HT-29 (cell line): ENCODE measurements at places on chromosomes 16 and 17.

DNA sequence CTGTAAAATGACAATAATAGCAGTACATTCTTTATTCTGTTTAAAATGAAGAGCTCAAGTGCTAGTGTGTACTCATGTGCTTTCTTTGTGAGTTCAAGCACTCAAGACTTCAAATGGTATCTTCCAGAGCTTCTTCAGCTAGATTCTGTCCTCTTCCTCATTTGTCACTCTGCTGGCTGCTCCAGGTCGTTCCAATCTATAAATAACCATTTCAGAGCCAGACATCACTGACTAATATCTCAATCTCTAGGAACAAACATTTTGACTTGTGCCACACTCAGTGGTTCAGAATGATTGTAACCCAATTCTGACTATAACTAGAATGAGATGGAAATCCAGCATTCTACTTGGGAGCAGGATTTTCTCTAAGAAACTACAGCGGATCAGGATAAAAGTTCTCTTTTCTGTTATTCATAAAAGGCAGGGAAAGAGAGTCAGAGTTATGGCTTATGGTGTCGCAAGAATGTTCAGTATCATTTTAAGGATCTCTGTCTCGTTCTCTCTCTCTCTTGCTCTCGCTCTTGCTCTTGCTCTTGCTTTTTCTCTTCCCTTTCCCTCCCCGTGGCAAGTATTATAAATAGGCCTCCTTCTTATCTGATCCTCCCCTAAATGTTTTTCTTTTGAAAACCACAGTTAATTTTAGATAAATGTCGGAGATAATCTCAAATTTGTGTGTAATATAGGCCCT is 116.3 kb upstream of the MAF start:
- no peak for DNase-seq

GRCh38 chr17:47898241-47898640 is 2.2 kb downstream of the SP2 start:
- DNase-seq = no peak

DNA sequence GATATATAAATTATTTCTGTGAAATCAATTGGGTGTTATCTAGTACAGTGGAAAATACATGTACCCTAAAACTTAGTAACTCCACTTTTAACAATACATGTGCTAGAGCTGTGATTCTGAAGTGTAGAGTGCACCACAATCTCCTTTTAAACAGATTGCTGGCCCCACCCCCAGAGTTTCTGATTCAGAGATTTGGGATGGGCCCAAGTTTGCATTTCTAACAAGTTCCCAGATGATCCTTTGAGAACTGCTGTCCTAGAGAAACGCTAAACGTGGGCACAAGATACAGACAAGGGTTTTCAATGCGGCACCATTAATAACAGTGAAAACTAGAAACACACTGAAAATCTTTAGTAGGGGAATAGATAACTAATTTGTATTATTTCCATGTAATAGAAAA is 49.2 kb downstream of the NXPH3 start:
- no peak for DNase-seq

DNA sequence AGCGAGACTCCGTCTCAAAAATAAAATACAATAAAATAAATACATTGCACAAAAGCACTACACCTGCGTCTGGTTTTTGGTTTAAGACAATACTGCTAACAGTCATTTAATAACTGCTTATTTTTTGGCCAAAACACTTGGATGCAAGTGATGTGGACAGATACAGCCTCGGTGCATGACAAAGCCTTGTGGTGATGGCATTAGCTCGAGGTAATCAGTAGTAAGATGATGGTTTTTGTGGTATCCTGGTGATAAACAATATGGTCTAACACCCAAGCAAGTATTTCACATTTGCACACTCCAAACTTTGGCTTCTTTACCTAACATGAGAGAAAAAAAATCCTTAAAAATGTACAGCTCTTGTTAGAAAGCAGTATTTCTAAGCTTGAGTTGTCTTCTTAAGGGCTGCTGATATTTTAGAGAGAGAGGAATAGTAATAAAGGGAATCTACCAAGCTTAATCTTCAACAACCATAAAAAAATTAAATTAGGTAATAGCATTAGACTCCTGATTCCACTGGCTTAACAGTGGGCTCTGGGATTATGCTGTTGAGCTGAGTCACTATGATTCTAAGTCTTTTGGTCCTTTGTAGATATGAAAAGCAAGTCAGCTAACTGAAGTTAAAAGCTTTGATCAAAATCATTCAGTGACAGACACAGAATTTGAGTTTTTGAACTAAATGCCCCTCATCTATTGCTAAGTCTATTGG is 111.1 kb downstream of the VPS53 start:
- no peak for DNase-seq

- peak; percentile 73 for DNase-seq
Measured at GRCh38 chr17:28643983-28644786, 773 bp downstream of the BLTP2 start.

GRCh38 chr17:30172560-30172959 is 55.9 kb downstream of the NSRP1 start:
- DNase-seq = no peak

DNA sequence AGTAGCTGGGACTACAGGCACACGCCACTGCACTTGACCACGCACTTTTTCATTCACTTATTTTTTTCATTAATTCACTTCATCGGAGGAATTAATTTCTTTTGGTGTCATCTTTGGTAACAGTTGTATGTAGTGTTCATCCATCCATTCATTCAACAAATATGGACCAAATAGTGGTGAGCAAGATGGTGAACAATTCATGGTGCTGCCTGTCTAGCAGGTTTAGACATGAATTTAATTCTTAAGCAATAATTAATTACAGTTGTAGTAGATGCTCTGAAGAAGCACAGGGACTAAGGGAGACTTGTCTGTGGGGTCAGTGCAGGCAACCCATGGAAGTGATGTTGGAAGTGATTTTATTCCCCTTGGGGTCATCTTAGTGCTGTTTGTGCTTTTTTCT is 22.4 kb downstream of the GDE1 start:
- no peak for DNase-seq

- DNase-seq = no peak
Measured at GRCh38 chr17:59796785-59797205, 89.3 kb downstream of the VMP1 start.

DNA sequence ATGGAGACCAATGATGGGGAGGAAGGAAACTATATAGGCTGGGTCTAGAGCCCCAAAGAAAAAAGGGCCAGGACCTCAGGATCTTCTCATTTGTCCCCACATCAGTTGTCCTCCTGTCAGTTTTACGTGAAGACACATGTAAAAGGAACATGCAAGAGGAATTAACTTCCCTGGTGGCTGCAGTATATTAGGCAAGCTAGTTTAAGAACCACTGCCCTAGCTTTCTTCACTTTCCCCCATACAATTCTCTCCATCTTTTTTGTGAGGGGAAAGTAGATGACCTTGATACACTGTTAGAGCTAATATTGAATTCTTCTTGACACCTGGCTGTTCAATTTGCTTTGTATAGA is 2.3 kb downstream of the MAP3K3 start:
- DNase-seq = no peak

DNA sequence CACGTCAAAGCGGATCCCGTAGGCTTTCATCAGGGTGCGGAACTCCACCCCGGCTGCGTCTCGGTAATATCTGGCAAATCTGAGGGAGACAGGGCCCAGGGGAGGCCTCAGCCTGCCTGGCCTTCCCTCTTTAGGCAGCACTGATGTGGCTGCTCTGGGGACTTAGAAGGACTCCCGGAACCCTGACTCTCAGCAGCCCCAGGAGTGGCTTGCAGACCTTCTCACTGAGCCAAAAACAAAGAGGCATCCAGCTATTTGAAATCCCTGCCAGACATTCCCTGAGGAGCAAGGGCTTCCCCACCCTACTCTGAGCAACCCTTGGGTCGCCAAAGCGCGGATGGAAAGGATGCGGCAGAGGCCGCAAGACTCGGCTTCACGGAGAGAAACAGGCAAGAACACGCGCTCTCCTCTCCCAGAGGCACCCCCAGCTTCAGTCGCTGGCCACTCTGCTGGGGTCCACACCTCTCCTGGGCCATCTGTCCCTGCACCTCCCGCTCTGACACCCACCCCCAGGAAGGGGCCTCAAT is 7.9 kb downstream of the P2RX5 start:
- DNase-seq = no peak

- DNase-seq = no peak
Measured at GRCh38 chr16:49377196-49377755, 3.7 kb downstream of the C16orf78 start.

- DNase-seq = no peak
Measured at GRCh38 chr17:57420734-57421717, 164.7 kb downstream of the MSI2 start.

GRCh38 chr17:56792267-56792666 is 41.5 kb downstream of the C17orf67 start:
- DNase-seq = no peak

DNA sequence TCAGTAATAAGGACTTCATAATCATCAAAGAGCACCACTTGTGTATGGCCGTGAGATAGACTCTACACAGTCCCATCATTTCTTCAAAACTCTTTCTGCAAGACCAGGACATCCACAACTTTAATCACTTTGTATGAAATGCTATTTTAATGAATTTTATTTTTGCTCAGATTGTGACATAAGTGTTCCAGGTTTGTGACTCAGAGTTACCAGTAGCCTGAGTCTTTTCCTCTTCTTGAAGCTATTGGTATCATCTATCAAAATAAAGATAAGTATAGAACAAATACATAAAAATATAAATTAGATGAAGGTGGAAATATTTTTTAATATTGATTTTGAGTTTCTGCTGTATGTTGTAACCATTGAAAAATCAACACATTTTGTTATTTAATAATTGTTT is 16.6 kb upstream of the VWA3A start:
- no peak for DNase-seq

- no peak for DNase-seq
Measured at GRCh38 chr17:47797797-47798196, 23.8 kb downstream of the OSBPL7 start.

DNA sequence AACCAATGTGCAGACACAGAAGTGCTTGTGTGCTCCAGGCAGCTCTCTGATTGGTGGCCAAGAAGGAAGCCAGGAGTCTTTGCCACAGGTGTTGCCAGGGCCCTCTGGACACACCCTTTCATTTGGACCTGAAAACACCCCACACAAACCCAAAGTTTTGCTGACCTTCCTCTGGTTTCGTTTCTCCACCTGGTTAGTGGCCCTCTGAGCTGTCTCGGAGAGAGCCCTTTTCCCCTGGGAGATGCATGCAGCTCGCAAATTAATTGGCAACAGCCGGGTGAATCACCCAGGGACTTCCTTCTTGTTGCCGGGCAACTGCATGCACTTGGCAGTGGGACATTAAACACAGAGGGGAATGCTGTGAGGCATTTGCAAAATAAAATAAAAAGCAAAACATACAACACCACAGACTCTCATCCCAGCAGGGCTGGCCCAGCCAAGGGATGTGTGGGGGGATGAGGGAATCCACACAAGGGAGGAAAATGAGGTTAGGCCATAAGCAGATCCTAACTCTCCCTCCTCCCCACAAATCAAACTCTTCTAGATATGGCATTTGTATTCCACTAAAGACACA is 286.6 kb downstream of the SOX9 start:
- peak; percentile 87 for DNase-seq

- no peak for DNase-seq
Measured at GRCh38 chr17:11140043-11140442, 101.0 kb upstream of the SHISA6 start.

DNA sequence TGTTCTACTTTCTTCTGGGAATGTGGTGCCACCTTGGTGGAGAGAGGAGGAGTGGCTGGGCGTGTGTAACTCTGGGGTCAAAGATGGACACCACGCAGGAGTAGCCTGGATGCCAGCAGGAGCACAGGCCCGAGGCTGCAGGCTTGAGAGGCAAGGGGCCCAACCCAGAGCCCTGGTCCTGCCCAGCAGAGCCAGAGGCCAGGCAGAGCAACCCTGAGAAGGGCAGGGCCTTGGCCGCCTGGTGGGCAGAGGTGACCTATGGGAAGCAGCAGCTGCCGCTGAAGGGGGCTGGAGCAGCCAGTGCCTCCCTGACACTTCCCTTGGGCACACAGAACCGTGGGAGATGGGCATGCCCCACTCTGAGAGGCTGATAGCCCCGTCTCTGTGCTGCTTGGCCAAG is 18.0 kb upstream of the CPSF4L start:
- no peak for DNase-seq

GRCh38 chr17:39118674-39119419 is 32.6 kb downstream of the PLXDC1 start:
- no peak for DNase-seq

GRCh38 chr17:4072487-4073157 is 70.2 kb downstream of the ZZEF1 start:
- DNase-seq = no peak

DNA sequence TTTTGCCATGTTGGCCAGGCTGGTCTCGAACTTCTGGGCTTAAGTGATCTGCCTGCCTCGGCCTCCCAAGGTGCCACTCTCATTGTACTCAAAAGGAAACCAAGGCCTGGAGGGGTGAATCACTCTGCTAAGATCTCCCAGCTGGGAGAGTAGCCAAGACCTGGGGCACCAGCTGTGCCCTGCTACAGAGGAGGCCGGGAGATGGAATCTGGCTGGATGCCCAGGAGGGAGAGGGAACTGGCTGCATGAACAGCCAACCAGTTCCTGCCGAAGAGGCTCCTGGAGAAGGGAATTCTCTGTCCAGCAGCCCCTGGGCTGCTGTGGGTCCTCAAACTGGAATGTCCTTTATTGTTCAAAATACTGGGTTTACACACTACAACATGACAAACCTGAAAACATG is 238.7 kb upstream of the CIBAR2 start:
- peak; percentile 91 for DNase-seq

DNA sequence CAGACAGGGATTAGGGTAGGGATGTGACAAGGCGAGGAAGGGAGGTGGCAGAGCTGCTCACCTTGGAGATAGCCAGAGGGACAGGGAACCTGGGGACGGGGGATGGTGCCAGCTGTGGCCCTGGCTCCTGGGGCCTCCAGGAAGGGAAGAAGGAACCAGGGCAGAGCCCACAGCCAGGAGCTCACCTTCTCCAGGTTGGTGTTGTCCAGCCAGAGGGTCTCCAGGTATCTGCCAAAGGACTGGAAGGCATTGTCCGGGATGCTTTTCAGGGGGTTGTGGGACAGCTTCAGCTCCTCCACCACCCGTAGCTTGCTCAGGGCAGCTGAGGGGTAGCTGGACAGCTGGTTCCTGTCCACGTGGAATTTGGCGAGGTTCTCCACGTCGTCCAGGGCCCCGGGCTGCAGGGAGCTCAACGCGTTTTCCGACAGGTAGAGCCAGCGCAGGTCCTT is 801 bp downstream of the CHAD start:
- no peak for DNase-seq

- no peak for DNase-seq
Measured at GRCh38 chr16:26614237-26614841, 452.4 kb upstream of the C16orf82 start.
